ENCODE measurements at places on chromosomes 16 and 17.

DNA sequence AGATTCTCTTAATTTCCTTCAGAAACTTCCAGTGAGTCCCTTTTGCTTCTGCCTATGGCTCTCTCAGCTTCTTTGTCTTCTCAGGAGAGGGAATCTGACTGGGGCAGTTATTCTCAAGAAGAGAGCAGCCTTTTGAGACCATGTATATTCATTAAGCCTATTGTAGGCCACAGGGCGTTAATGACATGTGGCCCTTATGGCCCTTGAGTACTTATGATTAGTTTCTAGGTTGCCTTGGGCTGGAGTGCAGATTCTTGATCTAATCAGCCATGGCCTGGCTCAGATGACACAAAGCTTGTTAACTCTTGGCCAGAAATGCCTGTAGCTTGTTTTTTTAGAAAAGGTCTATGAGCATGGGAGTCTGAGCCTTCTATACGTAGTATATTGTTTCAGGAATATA is 17.4 kb downstream of the MFSD11 start:
- no peak for DNase-seq

DNA sequence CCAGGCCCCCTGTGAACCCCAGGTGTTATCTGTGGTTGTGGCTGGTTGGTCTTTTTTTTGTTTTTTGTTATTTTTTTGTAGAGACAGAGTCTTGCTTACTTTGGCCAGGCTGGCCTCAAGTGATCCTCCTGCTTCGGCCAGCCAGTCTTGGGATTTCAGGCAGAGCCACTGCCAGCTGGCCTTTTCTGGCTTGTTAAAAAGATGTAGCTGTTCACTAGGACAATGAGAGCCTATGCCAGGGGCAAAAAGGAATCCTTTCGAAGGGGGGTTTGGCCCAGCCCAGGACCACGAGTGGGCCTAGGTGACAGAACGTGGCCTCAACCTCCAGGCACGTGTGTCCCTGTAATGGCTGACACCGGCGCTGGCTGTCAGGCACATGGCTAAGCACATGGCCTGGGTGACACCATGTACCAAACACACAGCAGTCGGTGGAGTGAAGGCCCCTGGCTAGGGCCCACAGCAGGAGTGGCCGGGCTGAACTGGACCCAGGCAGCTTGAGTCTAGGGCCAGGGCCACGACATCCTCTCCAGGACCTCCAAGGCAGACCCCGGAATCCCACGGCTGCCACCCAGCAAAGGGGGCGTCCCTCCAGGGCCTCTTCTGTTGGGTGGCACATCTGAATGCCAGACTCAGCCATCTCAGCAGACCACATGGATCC is 6.9 kb upstream of the SLC38A8 start:
- DNase-seq: no peak

DNA sequence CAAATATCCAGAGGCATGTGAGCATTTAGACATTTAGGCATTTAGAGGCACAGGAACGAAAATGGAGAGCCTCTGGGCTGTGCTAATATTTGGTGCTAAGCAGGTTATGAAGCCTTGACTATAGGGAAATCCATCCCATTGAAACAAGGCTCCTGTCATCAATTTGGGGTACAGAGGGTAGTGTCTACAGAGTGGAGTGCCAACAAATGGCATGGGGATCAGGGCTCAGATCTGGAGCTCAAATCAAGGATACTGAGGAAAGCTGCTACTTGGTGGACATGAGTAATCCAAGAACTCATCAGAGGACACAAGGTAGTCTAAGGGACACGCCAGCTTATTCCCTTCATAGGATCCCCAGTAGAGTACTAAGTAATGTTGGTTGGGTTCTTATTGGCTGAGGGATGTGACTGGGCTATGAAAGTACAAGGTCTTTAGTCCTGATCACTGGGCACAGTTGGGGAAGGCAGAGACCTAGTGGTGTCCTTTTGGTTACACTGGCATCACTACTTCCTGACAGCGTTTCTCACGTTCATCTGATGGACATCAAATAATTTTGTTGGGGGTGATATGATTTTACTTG is 5.2 kb downstream of the KRT10 start:
- DNase-seq: no peak

DNA sequence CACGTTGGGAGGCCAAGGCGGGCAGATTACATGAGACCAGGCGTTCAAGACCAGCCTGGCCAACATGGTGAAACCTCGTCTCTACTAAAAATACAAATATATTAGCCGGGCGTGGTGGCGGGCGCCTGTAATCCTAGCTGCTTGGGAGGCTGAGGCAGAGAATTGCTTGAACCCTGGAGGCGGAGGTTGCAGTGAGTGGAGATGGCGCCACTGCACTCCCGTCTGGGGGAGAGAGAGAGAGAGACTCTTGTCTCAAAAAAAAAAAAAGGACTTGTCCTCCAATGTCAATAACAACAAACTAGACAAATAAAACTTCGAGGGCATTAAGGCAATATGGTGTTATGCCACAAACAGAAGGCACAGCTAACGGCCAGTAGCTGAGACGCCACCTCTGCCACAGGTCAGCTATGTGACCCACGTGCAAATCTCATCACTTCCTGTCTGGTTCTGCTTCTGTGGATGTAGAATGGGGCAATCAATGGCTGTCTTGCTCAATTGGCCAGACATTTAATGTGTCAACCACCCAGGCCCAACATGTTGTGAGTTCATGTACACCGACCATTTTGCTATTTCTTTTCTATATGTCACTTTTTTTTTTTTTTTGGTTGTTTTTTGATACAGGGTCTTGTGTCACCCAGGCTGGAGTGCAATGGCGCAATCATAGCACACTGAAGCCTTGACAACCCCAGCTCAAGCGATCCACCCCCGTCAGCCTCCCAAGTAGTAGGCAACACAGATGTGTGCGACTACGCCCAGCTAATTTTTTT is 834 bp upstream of the TXNDC11 start:
- no peak for DNase-seq

DNA sequence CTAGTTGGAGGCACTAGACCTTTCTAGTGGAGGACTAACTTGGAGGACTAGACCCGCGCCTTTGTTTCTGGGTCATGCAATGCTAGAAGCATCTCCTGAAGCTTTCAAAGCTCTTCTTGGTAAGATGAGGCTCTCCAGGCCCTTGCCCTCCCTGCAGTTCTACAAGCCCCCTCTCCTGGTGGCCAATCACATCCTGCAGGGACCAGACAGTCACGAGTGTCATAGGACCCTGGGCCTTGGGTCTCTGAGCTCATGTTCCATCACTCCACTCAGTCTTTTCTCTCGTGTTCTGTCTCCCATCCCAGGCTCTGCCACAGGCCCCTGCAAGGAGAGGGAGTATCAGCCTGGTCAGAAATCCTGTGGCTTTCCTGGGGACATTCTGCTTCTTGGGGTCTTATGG is 119.6 kb downstream of the CYLD start:
- DNase-seq: no peak

GRCh38 chr16:27640277-27640600 is 90.3 kb downstream of the KATNIP start:
- no peak for DNase-seq

- no peak for DNase-seq
These were observed 115.8 kb upstream of the NOL11 start for GRCh38 chr17:67601897-67602296.

DNA sequence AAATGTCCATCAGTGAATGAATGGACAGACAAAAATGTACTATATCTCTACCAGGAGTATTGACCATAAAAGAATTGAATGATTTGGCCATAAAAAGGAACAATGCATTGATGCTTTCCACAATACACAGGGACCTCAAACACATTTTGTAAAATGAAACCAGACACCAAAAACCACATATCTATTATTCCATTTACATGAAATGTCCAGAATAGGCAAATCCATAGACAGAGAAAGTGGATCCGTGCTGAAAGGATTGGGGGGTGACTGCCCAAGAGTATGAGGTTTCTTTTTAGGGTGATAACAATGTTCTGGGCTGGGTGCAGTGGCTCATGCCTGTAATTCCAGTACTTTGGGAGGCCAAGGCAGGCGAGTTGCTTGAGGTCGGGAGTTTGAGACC is 6.9 kb upstream of the LITAF start:
- DNase-seq: no peak

DNA sequence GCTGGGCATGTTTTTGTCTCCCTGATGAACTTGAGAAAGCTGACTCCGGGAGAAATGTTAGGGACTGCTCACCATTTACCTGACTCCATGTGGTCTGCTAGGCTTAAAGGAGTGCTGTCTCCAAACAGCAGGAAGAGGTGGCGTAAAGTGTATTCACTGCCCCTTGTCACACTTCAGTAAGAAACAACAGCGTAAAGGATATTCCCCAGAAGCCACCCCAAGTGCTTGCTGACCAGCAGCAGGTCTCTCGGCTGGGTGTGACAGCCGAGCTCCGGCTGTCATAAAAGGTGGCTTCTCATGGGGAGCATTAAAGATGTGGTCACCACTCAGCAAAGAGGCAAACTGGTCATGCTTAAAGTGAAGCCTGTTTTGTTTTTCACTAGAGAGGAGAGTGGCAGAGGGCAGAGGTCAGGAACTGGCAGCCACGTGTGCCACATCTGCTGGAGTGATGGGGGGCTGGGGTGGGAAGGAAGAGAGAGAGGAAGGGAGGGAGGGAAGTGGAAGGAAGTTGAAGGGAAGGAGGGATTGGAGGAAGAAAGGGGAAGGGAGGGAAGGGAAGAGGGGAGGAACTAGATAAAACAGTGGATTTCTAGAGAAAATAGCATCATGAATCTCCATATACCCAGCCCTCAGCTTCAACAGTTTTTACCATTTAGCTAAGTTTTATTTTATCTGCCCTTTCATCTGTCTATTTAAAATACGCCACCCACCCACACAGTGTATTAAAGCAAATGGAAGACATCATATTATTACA is 119.3 kb downstream of the CLEC16A start:
- no peak for DNase-seq

DNA sequence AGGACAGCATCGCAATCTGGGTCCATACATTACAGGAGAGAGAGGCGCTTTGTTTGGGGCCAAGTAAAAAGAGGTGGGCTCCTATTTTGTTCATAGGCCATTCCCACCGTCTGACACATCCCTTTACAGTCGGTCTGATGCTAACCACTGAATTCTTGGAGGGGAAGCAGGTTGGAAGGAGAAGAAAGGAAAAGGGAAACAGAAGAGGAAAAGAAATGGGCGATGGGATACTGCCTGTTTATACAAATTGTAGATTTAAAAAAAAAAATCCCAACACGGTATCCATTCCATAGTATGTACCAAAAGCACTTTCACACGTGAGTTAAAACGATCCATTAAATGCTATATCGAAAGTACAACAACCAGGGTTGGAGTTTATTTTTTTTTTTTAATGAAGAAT is 4.0 kb upstream of the ZFHX3 start:
- no peak for DNase-seq

GRCh38 chr16:918741-919657 is 51.8 kb downstream of the LMF1 start:
- DNase-seq: no peak

GRCh38 chr17:29524692-29525091 is 42.1 kb downstream of the ABHD15 start:
- no peak for DNase-seq

GRCh38 chr17:27579304-27579703 is 51.7 kb upstream of the LGALS9 start:
- DNase-seq: no peak

GRCh38 chr17:29178750-29179231 is 1.4 kb downstream of the MYO18A start:
- no peak for DNase-seq

DNA sequence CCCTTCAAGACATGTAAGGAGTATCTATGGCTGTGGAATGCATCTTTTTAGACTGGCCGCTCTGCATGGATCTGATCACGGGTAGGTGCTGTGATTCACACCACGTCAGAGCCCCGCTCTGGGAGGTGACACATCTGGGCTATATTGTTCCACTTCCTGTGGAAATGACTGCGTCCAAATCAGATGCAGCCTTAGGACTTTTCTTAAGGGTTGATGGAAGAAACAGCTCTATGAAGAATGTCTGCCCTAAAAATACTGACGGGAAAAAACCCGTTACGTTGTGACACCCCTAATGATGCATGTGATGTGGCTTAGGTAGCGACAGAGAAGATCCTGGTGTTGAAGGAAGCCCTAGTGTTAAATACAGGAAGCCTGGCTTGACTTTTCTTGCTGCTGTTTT is 12.2 kb downstream of the BANP start:
- no peak for DNase-seq
